GM12892 (cell line): ENCODE measurements at places on chromosomes 1 and 21.

- no peak for DNase-seq
Observed at GRCh38 chr1:53071167-53071865, 9.3 kb downstream of the PODN start.

DNA sequence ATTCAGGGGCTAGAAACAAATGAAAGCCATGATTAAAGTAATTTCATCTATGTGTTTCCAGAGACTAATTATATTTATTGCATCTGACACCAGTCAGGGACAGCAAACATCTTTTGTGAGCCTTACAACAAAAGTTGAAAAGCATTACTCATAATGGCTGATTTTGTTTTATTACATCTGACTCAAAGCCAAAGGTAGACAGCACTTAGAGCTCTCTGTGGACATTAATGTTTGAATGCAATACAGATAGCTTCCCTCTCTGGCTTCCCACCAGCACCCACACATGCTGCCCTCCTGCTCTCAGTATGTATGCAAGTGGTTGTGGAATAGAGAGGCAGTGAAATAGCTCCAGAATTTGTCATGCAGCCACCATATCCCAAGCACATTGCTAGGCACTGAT is 198.7 kb downstream of the SETD4 start:
- DNase-seq, result no peak

DNA sequence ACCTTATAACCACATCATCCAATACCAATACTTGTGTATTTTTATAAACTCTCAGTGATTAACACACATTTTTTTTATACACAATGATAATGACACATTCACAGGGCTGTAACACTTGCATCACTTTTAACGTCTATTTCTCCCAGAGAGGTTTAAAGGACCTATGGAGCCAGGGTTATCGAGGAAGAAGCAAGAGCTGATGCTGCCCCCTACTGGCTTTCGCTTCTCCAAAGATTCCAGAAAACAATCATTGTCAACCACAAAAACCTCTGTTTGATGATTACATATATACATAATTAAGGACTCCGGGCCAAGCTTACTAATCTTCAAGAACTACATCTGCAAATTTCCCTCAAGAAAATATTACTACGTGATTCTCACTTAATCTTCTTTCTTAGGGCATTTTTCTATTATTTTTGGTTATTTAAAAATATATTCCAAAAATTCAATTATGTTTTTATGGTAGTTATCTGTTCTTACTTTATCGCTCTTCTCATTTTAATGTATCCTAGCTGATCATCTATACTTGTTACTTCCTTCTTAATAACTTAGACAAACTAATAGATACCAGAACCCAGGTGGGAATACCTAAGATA is 214.5 kb downstream of the VAV3 start:
- no peak for DNase-seq

DNA sequence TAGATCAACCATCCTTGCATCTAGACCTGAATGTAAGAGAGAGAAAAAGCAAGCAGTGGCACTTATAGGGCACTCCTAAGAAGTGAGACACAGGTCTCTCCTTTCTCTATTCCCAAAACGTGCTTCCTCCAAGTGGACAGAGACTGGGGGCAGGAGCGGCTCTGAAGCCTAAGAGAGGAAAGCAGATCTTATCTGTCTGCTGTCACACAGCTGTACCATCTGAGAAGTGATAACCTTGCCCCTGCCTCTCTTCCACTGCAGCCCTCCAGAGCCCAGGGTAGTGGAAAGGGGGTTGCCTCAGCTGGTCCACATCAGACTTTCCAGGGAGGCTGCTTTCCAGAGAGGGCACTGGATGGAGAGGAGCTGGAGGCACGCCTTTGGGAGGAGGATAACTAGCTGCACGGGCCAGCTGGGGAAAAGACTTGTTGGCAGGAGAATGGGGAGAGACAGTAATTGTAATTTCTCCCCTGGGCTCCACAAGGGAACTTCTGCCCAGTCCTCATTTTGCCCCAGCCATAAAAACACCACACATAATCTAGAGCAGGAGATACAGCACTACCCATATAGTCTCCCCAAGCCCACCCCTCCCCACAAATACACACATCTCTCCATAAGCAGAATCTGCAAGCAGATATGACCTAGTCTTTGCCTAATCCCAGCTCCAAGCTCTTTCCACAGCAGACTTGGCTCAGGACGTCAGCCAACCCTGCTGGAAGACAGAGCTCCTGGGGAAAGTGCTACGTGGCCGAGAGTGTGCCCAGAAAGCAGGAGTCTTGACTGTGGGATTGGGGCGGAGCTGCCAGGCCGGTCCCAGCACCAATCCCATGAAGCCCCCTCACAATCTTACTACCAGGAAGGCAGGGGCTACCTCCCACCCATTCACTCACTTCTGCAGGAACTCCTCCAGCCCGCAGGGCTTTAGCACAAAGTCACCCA is 31.2 kb downstream of the PIK3C2B start:
- no peak for DNase-seq

DNA sequence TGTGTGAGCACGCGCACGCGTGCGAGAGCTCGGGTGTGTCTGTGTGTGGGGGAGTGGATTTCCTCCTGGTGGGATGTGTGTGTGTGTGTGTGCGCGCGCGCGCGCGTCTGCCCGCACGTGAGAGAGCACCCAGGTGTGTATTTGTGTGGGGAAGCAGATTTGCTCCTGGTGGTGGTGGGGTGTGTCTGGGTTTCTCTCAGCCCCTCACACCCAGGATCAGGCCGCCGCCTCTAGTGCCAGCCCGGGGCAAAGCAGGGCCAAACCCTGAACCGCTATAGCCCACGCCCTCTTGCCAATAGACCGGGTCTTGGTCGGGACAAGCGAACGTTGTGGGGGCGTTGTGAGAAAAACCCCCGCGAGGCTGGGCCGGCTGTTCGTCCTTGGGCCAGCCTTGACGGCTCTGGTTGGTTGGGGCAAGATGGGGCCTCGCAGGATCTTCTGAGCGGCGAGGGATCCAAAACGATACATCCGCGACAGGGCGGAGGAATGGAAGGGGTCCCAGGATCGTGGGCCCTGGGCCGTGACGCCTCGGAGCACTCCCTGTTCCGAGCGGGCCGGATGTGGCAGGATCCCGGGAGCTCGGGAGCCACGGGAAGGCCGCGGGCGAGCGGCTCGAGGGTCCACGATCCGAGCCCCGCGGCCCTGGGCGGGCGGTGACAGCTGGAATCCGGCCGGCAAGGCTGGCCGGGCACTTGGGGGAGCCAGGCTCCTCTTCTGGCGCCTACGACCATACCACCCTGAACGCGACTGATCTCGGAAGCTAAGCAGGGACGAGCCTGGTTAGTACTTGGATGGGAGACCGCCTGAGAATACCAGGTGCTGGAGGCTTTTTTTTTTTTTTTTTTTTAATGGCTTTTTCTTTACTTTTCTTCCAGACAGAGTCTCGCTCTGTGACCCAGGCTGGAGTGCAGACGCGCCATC is 68.2 kb downstream of the RNF187 start:
- no peak for DNase-seq

- DNase-seq, result no peak
Observed at GRCh38 chr1:8649027-8649426, 168.4 kb downstream of the RERE start.

- peak; percentile 18 for DNase-seq
Observed at GRCh38 chr1:10943991-10944730, 68.3 kb upstream of the TARDBP start.

DNA sequence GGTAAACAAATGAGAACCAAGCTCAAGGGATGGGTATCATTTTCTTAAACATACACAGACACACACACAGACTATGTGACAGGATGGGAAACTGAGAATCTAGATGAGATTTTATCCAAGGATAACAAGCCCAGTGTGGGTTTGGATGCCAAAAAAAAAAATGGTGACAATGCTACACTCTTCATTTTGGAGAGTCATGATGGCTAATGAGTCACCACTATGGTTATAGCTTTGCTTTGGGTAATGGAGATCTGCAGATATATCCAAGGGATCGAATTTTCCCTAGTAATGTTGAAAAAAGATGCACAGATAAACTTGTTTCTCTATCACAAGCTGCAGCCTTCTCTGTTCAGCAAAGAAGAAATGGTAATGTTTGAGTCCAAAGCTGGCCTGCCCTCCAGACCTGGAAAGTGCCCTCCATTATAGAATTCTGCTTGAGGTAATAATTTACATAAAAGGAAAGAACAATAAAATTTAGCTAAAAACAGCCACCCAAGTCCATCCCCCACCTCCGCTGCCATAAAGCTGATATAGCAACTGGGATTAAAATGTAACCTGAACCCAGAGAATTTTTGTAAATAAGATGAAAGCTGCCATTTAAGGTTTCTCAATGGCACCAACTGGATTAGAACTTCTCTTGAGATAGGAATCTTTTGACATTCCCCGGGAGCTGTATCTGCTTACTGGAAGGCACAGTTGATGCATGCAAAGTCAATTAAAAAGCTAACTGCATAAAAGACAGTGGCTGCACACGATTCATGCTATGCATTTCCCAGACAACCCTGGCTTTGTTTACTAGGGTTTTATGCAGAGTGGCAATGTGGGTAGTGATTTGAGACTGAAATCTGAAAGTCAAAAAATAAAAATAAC is 395.2 kb upstream of the LYPLAL1 start:
- no peak for DNase-seq

DNA sequence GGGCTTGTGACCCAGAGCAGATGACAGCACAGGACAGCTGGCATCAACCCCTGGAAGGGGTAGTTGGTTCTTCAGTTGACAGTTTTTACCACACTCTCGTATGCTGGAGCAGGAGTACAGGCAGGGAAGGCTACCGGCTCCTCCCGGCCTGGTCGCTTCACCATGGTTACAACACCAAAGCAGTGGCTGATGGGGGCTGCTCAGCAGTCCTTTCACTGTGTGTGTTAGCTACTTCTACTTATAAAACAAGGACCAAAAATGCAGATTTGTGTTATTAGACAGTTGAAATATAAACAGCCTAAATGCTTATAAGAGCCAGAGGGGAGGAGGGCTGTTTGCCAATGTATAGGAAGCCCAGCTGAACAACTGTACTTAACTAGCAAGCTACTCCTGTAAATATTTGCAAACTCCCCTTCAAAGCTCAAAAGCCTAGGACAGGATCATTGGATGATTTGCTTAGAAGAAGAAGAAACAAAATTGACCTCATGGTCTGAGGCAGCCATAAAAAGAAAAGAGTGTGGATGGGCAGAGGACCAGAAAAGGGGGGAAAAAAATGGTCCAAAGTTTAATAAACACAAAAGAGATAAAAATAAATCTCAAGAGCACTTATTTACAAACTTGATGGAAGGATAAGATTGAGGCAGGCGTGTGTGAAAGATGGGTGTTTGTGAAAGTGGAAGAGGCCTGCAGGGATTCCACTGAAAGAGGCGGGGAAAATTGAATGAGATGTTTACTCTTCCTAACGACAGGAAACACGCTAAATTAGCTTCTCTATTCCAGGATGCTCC is 57.1 kb downstream of the TGFB2 start:
- no peak for DNase-seq

DNA sequence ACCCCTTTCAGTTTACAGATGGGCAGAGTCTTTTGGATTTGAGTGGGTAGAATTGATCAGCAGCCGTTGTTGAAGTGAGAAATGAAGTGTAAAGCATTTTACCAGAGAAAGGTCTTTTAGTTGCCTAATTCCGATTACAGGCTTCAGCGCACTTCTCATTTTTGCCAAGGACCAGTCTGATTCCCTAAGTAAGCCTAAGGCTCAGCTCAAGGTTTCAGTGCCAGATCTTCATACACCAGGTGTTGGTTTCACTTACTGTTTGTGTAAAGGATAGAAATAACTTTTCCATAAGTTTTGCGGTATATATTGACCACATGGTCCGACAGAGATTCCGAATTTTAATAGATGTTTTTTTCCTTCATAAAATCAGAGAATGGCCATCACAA is 83.9 kb upstream of the BMP8A start:
- DNase-seq, result no peak

GRCh38 chr1:164640686-164641352 is 81.8 kb downstream of the PBX1 start:
- DNase-seq, result no peak

GRCh38 chr1:203086992-203087763 is 1.4 kb upstream of the MYOG start:
- DNase-seq, result no peak

DNA sequence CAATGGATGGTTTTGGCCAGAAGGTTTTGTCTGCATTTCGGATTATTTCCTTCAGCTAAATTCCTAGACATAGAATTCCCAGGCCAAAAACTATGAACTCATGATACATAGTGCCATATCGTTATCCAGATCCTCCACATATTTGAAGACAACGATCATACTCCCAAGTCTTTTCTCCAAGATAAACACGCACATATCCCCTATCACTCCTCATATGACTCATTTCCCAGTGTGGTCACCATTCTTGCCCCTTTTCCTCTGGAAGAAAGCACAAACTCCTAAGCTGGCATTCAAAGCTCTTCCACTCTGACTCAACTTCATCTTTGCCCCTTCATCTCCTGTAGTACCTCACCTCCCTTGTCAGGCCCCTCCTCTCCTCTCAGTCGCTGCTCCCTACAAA is 277.6 kb downstream of the PLPP3 start:
- no peak for DNase-seq

DNA sequence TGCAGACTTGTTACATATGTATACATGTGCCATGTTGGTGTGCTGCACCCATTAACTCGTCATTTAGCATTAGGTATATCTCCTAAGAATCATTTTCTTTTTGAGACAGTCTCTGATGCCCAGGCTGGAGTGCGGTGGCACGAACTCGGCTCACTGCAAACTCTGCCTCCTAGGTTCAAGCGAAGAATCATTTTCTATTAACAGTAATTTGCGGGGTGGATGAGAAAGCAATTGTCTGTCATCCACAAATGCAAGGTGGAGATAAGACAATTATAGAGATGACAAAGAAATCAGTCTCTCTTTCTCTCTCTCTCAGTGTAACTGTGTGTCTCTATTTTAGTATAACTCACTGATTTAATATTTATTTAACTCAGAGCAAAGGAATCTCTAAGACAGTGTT is 131.0 kb upstream of the KIAA1614 start:
- DNase-seq, result no peak

GRCh38 chr21:41441546-41441945 is 15.5 kb downstream of the MX1 start:
- DNase-seq, result no peak

- no peak for DNase-seq
Observed at GRCh38 chr1:77509051-77509492, 173.4 kb downstream of the ZZZ3 start.

- DNase-seq, result no peak
Observed at GRCh38 chr1:244242446-244242845, 191.4 kb downstream of the ZBTB18 start.

DNA sequence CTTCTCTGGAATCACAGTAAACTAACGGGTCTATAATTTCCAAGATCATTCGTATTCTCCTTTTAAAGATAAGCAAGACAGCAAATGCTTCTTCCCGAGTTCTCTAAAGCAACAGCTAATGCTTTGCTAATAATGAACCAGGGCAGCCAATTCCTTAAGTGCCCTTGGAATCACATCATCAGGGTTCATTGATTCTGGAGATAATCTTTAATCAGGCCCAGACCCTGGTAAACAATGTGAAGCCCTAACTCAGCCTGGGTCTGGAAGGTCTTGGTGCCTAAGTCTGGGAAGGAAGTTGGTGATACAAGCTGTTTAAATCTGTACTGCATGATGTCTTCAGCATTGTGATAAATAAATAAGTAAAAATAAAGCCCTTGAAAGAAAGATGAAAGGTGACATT is 18.4 kb downstream of the ERI3 start:
- no peak for DNase-seq

GRCh38 chr1:188050250-188050649 is 1221.5 kb downstream of the PLA2G4A start:
- DNase-seq, result no peak
